ENCODE measurements at places on chromosomes 1 and 21. TPM values are rescaled to one million over a fixed set of nuclear protein-coding genes. Genes with fewer than 3 reads are reported as not detected.

DNA sequence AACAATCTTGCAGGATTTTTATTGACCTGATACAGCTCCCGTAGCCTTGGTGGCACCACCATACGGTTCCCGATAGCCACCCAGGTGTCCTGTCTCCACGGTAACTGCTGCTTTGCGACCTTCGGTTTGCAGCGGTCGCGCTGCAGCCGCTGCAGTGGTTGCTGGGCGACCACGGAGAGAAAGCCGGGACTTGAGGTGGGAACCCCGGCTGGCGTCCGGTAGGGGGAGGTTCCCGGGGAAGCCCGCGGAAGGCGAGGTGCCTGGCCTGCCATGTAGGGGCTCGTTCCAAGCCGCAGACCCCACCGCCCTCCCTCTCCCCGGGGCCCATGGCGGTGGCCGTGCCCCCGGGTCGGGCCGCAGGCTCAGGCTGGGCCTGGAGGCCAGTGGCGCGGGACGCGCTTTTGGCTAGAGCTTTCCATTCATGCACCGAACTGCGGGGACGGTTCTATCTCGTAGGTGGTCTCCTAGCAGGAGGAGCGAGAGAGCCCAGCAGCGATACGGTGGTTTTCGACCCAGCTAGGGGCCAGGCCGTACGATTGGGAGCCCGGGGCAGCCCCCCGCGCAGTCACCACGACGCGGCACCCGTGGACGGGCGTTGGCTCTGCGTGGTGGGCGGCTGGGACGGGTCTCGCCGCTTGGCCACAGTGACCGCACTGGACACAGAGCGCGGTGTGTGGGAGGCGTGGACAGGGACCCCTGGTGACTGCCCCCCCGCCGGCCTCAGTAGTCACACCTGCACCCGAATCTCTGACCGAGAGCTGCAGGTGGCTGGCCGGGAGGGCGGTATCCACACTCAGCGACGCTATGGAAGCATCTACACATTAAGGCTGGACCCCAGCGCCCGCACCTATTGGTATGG lies at the start of gene KLHDC9:
Gene KLHDC9, plus strand, starts transcription at position 152 of the 859 bp plus-strand sequence. Its CDS starts 175 bp downstream, at position 327.
- DNase-seq: peak; percentile 80
- peaks cover 5% of the 10 kb centered on the region for H3K4me1 ChIP-seq
- no peaks in the 10 kb centered on the region for H3K36me3 ChIP-seq
- H3K4me3 ChIP-seq: peak within 1 kb of the TSS; percentile 48

GRCh38 chr1:201191653-201192260 lies 1.1 kb downstream of the IGFN1 start:
- no peaks in the 10 kb centered on the region for H3K27me3 ChIP-seq
- no peak for DNase-seq
- H3K4me3 ChIP-seq: no peak overlapping the region
- no peaks in the 10 kb centered on the region for H3K4me1 ChIP-seq

DNA sequence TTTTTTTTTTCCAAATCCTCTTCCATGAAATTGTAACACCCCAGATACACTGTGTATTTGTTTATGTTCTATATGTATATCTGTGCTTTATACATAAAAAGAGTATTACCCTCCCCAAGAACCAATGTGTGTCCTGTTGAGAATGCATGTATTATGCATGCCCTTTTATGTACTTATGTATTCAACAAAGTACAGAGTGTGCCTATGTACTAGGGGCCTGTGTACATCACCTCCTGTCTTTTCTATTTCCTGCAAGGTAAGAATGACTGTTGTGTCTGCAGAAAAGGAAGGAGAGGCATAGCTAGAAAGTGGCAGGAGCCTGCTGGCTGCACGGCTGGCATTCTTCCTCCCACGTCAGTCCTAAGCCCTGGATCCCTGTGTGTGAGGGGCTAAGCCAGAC lies 7.0 kb downstream of the TMEM61 start:
- no peak overlapping the region for H3K27ac ChIP-seq
- no peak for DNase-seq
- no peaks in the 10 kb centered on the region for H3K27me3 ChIP-seq
- H3K36me3 ChIP-seq: no peaks in the 10 kb centered on the region

- H3K27ac ChIP-seq: no peak overlapping the region
- H3K36me3 ChIP-seq: no peaks in the 10 kb centered on the region
- H3K4me3 ChIP-seq: no peak overlapping the region
- H3K4me1 ChIP-seq: no peaks in the 10 kb centered on the region
These were observed 123.3 kb downstream of the ZC3H11B start for GRCh38 chr1:219489636-219490035.

OPTC gene
- not detected for total RNA-seq

DNA sequence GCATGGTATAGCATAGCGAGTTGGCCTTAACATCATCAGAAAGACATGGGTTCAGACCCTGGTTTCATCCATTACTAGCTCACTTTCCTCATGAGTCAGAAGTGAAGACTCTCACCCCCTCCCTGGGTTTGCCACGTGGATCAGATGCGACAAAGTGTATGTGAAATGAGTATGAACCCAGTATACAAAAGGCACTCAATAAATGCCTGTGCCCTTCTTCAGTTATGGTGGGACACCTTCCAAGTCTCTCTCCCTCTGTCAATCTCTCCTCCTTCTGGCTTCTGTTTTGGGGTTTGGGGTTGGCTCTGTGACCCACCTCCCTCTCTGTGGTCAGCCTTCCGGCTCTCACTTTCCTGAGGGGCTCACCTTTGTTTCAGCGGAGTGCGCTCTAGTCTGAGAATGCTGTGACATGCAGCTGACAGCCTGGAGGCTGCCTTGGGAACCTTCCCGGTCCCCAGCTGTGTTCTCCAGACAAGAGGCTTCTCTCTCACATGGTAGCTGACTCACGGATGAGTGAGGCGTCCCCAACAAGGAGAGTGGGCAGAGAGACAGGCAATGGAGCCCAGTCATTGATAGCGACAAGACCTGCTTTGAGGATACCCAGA lies 155.0 kb upstream of the EDN2 start:
- H3K27ac ChIP-seq: no peak overlapping the region
- no peak for DNase-seq
- H3K4me1 ChIP-seq: no peaks in the 10 kb centered on the region
- H3K27me3 ChIP-seq: no peaks in the 10 kb centered on the region
- no peaks in the 10 kb centered on the region for H3K36me3 ChIP-seq
- H3K4me3 ChIP-seq: no peak overlapping the region

GRCh38 chr21:45154511-45155508 lies 80.4 kb downstream of the ADARB1 start:
- no peaks in the 10 kb centered on the region for H3K4me1 ChIP-seq
- H3K4me3 ChIP-seq: no peak overlapping the region
- no peaks in the 10 kb centered on the region for H3K27me3 ChIP-seq
- no peaks in the 10 kb centered on the region for H3K36me3 ChIP-seq

DNA sequence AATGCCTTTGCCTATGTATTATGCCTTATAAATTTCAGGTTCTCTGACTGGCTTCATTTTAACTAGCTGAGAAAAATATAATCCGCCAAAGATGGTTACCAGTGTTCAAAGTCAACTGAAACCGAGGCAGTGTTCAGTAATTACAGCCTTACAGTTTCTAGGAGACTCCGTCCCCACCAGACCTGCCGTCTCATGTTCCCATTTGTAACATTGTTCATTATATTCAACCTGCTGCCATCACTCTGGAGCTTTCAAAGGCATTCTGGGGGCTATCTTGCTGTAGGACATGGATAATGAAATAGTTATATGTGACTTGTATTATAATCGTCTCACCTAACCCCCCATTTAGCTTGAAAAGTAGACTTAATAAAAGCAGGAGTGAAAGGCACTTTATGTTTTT lies 302.5 kb downstream of the RWDD3 start:
- DNase-seq: no peak
- H3K4me1 ChIP-seq: no peaks in the 10 kb centered on the region
- no peak overlapping the region for H3K27ac ChIP-seq
- H3K4me3 ChIP-seq: no peak overlapping the region

ANKRD45 gene
- 10.2 TPM for total RNA-seq

DNA sequence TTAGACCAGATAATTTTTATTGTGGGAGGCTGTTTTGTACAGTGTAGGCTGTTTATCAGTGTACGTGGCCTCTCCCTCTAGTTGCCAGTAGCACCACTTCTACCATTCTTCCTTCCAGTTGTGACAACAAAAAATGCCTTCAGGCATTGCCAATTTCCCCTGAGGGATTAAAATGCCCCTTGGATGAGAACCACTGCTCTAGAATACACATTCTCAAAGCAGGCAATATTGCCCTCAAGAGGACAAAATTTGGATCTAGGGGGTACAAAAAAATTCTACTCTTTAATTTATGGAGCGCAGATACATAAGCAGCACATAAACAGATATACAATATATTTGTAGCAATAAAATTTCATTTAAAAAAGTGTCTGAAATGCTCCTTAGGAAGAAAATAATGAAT lies 674.6 kb downstream of the PTPRC start:
- no peak for DNase-seq
- no peaks in the 10 kb centered on the region for H3K4me1 ChIP-seq
- H3K27ac ChIP-seq: no peak overlapping the region
- H3K4me3 ChIP-seq: no peak overlapping the region
- H3K27me3 ChIP-seq: no peaks in the 10 kb centered on the region
- no peaks in the 10 kb centered on the region for H3K36me3 ChIP-seq

DNA sequence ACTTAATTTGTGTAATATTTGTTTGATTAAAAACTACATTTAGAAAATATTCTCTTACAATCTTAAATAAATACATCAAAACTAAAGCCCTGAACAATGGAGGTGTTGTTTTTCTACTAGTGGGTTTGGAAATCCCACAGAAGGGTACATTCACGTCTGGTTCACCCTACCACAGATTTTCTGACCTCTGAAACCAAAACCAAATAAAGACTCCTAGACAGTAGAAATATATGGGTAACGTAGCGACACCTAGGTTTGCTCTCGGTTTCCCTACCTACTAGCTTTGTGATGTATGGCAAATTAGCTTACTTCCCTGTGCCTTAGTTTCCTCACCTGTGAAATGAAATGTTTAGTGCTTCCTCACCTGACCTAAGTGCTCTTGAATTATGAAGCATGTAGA lies 312.6 kb downstream of the DPYD start:
- H3K27ac ChIP-seq: no peak overlapping the region
- H3K27me3 ChIP-seq: no peaks in the 10 kb centered on the region
- H3K36me3 ChIP-seq: no peaks in the 10 kb centered on the region
- H3K4me3 ChIP-seq: no peak overlapping the region
- DNase-seq: no peak

DNA sequence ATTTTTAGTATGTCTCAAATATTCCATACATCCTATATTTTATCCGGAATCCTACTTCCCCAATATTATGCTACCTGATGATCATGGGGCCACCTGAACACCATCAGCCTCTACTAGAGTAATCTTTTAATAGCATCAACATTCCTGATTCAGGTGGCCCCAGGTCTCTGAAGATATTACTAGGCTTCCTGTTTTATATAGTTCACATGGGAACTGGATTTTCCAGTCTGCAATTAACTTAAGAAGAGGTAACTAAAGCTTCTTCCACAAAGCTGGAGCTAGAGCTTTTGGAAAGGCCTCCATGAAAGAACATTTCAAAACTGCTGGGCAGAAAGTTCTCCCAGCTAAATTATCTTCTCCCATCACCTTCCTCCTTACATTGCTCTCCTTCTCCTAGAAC lies 72.3 kb upstream of the ADAM30 start:
- no peak overlapping the region for H3K4me3 ChIP-seq
- H3K36me3 ChIP-seq: no peaks in the 10 kb centered on the region
- no peaks in the 10 kb centered on the region for H3K4me1 ChIP-seq

TNFRSF4 gene
- 1.3 TPM for total RNA-seq

- peak; percentile 55 for DNase-seq
- H3K4me1 ChIP-seq: no peaks in the 10 kb centered on the region
- H3K27me3 ChIP-seq: no peaks in the 10 kb centered on the region
- H3K36me3 ChIP-seq: no peaks in the 10 kb centered on the region
- peak overlapping the region; percentile 62 for H3K4me3 ChIP-seq
These were observed 59.1 kb downstream of the BCL9 start for GRCh38 chr1:147600119-147601111.

- H3K4me1 ChIP-seq: no peaks in the 10 kb centered on the region
- H3K27ac ChIP-seq: no peak overlapping the region
- H3K36me3 ChIP-seq: no peaks in the 10 kb centered on the region
- H3K27me3 ChIP-seq: no peaks in the 10 kb centered on the region
- no peak overlapping the region for H3K4me3 ChIP-seq
These were observed 19.1 kb upstream of the NPHP4 start for GRCh38 chr1:6011161-6011945.

NBPF15 gene
- 8.5 TPM for total RNA-seq

- H3K4me3 ChIP-seq: no peak overlapping the region
- H3K27me3 ChIP-seq: no peaks in the 10 kb centered on the region
- H3K36me3 ChIP-seq: no peaks in the 10 kb centered on the region
- no peak for DNase-seq
- H3K4me1 ChIP-seq: no peaks in the 10 kb centered on the region
- H3K27ac ChIP-seq: no peak overlapping the region
These were observed 27.0 kb upstream of the USH2A start for GRCh38 chr1:216450227-216450626.

- H3K27me3 ChIP-seq: no peaks in the 10 kb centered on the region
- no peak overlapping the region for H3K4me3 ChIP-seq
These were observed 235.8 kb downstream of the TRABD2B start for GRCh38 chr1:47761201-47761930.

GRCh38 chr1:111980686-111981085 lies 8.8 kb downstream of the KCND3 start:
- no peak overlapping the region for H3K27ac ChIP-seq
- no peaks in the 10 kb centered on the region for H3K4me1 ChIP-seq
- no peak for DNase-seq
- H3K4me3 ChIP-seq: no peak overlapping the region
- H3K27me3 ChIP-seq: no peaks in the 10 kb centered on the region

CYP2J2 gene
- total RNA-seq: 0.28 TPM

DNA sequence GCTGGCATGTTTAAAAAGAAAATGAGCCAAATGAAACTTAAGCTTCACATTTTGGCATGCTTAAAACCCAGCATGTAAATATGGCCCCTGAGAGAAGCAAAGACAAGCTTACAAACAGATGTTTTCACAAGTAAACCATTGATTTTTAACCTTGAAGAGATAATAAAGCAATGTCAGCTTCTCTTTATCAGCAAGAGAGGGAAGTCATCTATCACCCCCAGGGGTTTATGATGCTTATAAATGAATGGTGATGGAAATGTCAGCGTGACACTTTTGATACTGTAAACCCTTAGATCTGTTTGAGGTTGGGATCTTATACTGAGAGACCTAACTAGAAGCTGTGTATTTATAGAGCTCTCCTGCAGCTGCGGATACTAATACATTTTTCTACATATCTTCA lies 471.3 kb downstream of the PLA2G4A start:
- no peaks in the 10 kb centered on the region for H3K27me3 ChIP-seq
- H3K4me3 ChIP-seq: no peak overlapping the region
- no peak overlapping the region for H3K27ac ChIP-seq
- DNase-seq: no peak
- no peaks in the 10 kb centered on the region for H3K36me3 ChIP-seq
- no peaks in the 10 kb centered on the region for H3K4me1 ChIP-seq

GRCh38 chr1:244060686-244061085 lies 9.6 kb downstream of the ZBTB18 start:
- H3K27me3 ChIP-seq: no peaks in the 10 kb centered on the region
- no peaks in the 10 kb centered on the region for H3K36me3 ChIP-seq
- H3K4me3 ChIP-seq: no peak overlapping the region
- no peak for DNase-seq
- H3K4me1 ChIP-seq: no peaks in the 10 kb centered on the region
- no peak overlapping the region for H3K27ac ChIP-seq

TMEM51 gene
- total RNA-seq: 9.9 TPM

- no peaks in the 10 kb centered on the region for H3K4me1 ChIP-seq
- H3K36me3 ChIP-seq: no peaks in the 10 kb centered on the region
- DNase-seq: no peak
- no peak overlapping the region for H3K4me3 ChIP-seq
- H3K27me3 ChIP-seq: no peaks in the 10 kb centered on the region
These were observed 26.5 kb upstream of the KRTAP19-8 start for GRCh38 chr21:31064803-31065202.

All from uterus (tissue), 4 donors.